Activated naive CD4-positive, alpha-beta T cell (primary cell): ENCODE measurements at places on chromosomes 6 and 20.

- no peak for DNase-seq
Observed at GRCh38 chr20:2748551-2749342, 51.7 kb downstream of the CPXM1 start.

- DNase-seq: no peak
Observed at GRCh38 chr6:20955131-20955530, 420.9 kb downstream of the CDKAL1 start.

DNA sequence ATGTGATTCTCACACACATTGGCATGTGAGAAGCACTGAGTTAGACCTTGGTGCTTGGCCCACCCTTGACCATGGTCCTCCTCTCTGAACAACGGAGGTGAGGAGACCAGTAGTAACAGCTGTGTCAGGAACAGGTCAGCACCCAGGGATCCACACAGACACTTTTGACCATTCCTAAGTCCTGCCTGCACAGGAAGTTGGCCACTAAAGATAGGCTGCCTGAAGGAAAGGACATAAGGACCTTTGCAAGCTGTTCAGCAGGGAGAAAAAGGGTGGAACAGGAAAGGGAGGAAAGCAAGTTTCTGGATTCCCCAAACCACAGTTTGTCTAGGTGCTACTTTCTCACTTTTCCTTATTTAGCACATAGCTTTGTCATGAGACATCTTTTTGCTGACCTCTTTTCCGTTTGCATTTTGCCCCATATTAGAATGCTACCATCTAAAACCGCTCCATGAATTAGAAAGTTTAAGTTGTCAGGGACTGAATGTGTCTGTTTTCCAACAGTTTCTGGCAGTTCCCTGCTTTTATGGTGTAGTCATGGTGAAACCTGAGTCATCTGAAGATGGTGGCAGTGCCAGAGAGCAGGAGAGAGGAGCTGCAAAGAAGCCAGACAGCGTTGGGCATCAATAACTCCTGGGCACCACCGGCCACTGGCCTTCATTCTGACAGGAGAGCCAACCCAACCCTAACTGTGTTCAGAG lies 1.1 kb upstream of the CD109 start:
- DNase-seq: no peak

- DNase-seq: no peak
Observed at GRCh38 chr20:35304956-35305355, 12.7 kb upstream of the FAM83C start.

DNA sequence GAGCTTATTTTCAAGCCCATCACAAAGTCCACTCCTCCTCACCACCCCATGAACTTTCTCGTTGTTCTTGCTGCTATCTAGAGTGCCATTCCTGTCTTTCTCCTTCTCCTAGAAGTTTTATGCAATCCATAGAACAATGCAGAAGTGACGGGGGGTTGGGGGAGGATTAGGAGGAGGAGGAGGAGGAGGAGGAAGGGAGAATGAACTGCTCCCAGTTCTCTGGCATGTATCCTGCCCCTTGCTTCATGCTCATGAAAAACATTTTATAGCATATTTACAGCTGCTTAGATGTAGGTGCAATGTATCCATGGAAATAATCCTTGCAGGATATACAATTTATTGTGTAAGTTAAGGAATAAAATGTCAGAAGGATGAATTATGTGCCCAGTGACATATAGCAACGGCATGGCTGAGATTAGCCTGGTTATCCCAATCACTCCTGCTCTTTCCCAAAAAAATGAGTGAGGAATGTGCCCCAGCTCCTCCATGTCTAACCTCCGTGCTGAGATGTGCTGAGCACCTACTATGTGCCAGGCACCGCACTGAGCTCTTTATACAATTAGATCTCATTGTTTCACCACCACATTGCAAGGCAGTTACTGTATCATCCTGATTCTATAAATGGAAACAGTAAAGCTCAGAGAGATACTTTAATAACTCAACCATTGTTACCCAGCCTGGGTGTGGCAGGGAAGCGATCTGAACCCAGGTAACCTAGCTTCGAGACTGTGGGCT lies 41.6 kb upstream of the TFAP2C start:
- DNase-seq: no peak

DNA sequence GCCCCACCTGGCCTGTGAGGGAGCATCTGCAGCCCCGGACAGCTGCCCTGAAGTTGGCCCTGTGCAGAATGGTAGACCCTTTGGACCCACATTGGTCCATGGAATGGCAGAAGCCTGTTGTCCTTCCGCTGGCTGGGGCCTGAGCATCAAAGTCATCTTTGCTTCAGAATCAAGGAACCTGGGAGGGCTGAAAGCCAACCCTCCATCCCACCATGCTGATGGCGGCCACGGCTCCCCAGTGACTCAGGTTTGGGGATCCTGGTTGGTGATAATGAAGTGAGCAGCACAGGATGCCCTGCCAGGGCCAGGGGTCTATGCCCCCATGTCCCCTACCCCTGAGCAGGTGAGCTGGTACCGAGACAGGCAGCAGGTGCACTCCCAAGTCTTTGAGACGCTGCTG lies 52.8 kb downstream of the YTHDF1 start:
- no peak for DNase-seq

GRCh38 chr6:91437315-91437729 lies 850.5 kb upstream of the MAP3K7 start:
- DNase-seq: no peak
